ENCODE measurements at places on chromosomes 7 and 10.

- DNase-seq = no peak
These were observed 1.5 kb downstream of the CPSF4 start for GRCh38 chr7:99440195-99440594.

DNA sequence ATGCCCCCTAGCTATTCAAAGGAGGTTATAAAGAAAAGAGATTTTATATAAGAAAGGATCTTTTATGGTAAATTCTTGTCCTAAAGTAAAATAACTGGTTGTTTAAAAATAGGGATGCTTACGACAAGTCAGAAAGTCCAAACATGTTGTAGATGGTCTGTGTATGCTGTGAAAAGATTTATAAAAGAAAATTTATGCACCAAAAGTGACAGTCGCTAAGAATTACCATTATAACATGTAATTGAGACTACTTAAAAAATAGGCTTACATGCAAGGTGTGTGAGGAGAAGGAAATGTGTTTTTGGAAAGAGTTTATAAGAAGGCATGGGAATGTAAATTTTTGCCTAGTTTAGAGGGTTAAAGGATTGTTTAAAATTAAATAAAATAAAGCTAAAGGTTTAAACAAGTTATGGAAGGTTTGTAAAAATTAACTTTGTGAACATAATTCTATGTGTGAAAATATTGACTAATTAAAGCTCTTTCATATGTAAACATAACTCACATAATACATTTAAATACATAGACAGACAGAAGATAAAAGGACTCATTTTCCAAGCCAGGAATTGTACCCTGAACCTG lies 118.5 kb downstream of the LYZL1 start:
- DNase-seq = no peak

- DNase-seq = peak; percentile 46
These were observed at the start of gene MTURN for GRCh38 chr7:30134611-30135300. TSS of gene MTURN (plus strand) at chr7:30134986. CDS start at chr7:30135137, 151 bp downstream.

GRCh38 chr10:31770307-31770902 lies 158.2 kb downstream of the ARHGAP12 start:
- no peak for DNase-seq
